ENCODE measurements at places on chromosomes 5 and 9.

DNA sequence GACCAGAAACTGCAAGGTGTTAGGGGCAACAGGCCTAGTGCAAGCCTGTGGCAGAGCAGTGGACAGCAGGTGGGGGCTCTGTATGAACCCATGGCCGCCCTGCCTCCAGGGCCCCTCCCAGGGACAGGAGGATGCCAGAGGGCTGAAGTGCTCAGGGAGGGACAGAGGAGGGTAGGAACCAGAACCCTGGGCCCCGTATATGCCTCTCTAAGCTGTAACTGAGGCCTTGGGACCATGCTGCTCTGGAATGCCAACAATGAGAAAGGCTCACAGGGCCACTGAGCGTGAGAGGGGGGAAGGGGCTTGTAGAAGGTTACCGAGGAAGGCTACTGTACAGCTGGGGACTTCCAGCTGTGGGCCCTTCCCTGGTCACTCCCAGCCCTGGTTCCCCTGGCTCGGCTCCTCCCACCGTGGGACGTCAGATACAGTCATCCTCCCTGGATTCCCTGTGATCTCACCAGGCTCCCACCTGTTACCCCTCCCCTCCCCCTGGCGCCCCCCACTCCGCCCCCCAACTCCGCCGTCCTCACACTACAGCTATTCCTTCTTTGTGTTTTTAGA lies 21.1 kb downstream of the AQP7 start:
- DNase-seq, result peak; percentile 89

- no peak for DNase-seq
Observed at GRCh38 chr5:67857502-67857901, 358.1 kb upstream of the PIK3R1 start.

DNA sequence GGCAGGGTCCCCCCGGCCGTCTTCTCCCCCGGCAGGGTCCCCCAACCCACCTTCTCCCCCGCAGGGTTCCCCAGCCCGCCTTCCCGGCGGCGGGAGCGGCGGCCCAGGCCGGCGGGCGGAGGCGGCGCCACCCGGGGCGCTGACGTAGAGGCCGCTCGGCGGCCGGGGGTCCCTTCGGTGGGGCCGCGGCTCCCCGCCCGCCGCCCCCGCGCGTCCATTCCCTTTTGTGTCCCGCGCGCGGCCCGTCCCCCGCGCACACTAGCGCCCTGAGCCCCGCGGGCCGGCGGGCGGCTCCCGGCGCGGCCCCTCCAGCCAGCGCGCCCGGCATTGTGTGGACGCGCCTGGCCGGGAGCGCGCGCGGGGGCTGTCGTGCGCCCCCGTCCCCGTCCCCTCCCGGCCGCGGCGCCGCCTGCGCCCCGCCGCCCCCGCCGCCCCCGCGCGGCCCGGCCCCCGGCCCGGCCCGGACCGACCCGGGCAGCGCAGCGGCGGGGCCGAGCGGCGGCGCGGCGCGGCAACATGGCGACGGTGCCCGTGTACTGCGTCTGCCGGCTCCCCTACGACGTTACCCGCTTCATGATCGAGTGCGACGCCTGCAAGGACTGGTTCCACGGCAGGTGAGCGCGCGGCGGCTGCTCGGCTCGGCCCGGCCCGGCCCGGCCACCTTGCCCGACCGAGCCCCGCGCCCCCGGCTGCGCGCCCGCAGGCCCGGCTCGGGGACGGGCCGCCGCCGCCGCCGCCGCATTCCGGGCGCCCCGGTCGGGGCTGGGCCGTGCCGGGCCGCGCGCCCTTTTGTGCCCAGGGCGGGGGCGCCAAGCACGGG lies at the start of gene PHF2:
Gene PHF2, plus strand, starts transcription at position 327 of the 820 bp plus-strand sequence. Its CDS starts 190 bp downstream, at position 517.
- DNase-seq, result no peak

- DNase-seq, result no peak
Observed at GRCh38 chr5:178778919-178779318, 48.5 kb upstream of the ZNF354A start.

DNA sequence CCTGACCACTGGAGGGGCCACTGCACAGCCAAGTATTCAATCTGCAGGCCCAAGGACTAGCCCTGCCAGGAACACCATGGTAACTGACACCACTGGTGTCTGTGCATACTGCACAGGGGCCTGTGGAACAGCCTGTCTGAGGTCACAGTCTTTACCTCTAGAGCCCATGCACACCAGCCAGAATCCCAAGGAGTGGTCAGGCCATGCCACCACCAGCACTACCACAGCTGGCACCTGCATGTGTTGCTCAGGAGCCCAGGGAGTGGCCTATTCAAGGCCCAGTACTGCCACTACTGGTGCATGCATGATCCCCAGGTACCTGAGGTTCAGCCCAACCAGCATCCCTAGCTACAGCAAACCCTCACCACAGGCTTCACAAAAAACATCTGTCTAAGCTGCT lies 546.0 kb upstream of the RGMB start:
- DNase-seq, result no peak

GRCh38 chr5:165161204-165161603 lies 1655.8 kb downstream of the MAT2B start:
- no peak for DNase-seq

DNA sequence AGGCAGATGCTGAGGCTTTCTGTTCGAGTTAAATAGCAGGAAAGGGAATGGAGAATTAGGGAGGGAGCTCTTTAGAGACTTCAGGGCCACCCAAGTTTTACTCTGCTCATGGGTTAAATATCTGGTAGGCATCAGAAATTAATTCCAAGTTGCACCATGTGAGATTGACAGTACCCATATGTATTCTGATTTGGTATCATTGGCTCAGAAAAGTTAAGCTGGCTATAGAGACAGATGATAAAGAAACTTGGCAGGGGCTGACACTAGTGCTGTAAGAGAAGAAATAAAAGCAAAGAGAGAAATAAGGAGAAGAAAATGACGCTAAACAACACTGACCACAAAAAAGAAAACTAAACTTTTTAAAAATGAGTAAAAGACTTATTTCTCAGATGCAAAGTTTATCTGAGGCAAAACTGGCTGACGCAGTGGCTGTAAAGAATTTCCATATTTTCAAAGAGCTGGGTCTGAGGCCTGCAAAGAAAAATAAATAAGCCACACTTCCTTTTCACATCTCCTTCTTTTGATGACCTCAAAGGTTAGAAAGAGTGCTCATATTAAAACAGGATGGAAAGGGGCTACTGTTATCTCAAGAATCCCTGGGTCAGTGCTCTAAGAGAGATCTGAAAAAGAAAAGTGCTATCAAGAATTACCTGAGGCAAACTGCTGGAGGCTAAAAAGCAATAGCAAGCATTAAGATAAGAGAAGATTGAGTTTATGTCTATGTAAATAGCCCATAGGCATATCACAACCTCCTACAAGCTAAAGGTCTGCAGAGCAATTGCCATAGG lies 399.0 kb upstream of the MEF2C start:
- no peak for DNase-seq

GRCh38 chr5:169426784-169427183 lies 125.8 kb upstream of the SLIT3 start:
- DNase-seq, result no peak

- DNase-seq, result peak; percentile 2
Observed at GRCh38 chr9:99722877-99723276, 98.8 kb upstream of the NR4A3 start.

GRCh38 chr5:34914671-34915138 lies 599 bp downstream of the RAD1 start:
- no peak for DNase-seq

GRCh38 chr5:35364350-35364749 lies 134.1 kb upstream of the PRLR start:
- DNase-seq, result no peak

DNA sequence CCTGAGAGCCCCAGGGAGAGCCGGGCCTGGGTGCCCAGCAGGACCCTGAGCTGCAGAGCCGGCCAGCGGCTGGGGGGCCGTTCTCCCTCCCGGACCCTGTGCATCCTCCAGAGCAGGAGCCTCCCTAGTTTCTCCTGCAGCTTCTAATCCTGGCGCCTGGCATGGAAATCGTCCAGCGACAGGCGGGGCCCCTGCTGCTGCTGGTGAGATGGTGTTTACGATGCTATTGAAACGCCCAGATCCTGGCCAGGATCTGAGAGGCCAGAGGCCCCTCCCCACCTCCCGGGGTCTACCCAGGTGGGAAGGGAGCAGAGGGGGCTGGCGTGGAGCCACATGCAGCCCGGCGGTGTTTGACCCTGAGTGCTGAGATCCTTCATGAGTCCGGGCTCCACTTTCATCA lies 38.2 kb upstream of the CEP72 start:
- DNase-seq, result no peak

DNA sequence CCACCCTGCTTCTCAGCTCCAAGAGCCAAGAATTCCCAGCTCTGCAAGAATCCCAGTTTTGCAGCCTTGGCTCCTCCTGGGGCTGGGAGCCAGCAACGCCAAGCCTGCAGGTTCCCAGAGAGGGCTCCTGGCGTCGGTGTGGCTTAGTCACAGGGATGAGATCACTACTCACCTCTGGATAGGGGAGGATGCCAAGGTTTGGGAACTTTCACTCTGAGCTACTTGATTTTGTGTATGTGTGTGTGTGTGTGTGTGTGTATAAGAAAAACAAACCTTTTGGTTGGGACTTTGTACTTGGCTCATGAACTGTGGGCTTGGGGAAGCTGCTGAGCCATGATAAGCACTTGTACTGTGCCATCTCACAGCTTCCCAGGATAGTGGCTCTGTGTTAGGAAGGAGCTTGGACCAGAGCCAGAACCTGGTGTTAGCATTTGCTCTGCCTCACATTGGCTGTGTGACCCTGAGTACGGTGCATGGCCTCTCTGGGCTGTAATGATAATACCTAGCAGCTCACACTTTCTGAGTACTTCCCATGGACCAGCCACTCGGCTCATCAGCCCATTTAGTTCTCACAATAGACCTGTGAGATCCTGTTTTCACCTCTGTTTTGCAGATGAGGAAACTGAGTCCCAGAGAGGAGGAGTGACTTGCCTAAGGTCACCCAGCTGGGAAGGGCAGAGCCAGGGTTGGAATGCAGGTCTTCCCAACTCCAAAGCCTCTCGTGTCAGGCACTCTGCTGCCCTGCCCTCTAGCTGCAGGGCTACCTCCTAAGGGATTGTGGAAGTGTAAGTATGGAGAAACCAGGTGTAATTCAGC lies 41.4 kb upstream of the DAB2IP start:
- no peak for DNase-seq

- DNase-seq, result peak; percentile 15
Observed at GRCh38 chr5:43073597-43074546, 33.8 kb upstream of the ANXA2R start.

DNA sequence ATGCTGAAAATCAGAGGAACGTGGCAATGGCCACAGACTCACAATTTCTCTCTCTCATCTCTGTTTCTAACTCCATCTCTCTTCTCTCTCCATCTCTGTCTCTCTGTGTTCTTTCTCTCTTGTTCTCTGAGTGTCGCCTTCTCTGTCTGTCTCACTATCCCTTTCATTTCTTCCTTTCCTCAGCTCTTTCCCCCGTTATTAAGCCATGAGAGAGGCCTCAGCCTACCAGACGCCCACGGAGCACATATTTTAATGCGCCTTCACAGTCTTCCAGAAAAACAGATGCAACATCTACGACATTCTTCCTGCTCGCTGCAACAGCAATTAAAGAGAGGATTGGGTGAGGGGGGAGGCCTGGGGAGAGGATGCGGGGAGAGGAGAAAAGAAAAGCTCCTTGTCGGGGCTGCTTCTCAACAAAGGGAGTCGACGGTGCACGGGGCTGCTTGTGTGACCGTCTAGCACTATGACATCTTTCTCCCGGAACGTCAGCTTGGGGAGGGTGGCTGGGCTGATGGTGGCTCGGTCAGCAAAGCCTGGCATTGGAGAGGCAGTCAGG lies 37.7 kb upstream of the NEURL1B start:
- DNase-seq, result no peak

- no peak for DNase-seq
Observed at GRCh38 chr5:40616781-40617180, 62.9 kb upstream of the PTGER4 start.

- no peak for DNase-seq
Observed at GRCh38 chr5:171783051-171783450, 2.6 kb upstream of the SMIM23 start.

DNA sequence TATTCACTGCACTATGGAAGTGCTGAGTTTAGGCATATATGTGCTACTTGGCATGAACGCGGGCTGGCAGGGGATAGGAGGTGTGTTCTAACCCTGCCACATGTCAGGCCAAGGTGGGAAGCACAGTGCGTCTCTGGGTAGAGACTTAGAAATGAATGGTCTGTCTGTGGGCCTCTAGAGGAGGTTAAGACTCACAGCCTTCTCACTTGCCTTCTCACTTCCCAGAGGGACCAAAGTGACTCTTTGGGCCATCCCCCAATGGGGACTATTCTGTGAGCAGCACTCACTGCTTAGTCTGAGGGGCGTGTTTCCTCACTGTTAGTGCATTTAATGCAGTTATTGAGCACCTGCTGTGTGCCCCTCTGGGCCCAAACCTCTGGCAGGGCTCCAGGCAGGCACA lies 2.4 kb upstream of the PITX1 start:
- DNase-seq, result no peak

DNA sequence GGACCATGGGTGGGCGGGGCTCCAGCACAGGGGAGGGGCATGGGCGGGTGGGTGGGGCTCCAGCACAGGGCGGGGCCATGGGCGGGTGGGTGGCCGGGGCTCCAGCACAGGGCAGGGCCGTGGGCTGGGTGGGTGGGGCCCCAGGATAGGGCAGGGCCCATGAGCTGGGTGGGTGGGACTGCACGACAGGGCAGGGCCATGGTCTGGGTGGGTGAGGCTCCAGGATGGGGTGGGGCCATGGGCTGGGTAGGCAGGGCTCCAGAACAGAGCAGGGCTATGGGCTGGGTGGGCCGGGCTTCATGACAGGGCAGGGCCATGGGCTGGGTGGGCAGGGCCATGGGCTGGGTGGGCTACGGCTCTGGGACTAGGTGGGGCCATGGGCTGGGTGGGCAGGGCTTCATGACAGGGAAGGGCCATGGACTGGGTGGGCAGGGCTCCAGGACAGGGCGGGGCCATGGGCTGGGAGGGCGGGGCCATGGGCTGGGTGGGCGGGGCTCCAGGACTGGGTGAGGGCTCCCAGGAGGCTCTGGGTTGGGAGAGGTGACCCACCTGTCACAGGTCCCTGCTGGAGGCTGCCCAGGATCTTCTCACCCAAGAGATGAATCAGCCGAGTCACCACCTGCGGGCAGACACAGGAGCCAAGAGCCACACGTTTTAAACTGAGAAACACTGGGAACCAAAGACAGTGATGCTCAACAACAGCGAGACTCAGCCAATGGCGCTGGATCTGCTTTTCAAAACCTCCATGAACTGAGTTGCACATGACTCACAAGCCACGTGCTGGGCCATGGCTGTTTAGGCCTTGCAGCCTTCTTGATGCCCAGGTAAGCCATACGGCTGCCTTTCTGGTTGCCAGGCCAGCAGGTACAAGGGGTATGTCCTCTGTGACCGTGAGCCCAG lies 33.6 kb upstream of the NSMF start:
- DNase-seq, result no peak

DNA sequence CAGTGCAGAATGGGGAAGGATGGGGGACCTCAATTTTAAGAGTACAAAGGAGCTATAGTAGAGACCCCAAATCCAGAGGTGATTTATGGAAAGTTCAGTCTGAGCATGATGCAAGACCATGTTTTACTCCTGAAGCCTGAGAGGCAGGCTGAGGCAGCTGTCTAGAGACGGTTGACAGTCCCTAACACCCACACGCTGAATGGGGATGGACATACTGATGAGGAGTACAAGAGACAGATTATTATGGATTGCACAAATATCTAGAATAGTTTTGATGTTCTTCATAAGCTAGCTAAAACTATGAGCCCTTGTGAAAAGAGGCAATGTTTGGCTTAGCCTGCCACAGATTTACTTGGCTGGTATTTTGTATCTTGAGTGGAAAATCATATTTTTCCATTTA lies 64.5 kb downstream of the PRR16 start:
- no peak for DNase-seq

GRCh38 chr9:7656636-7657035 lies 142.9 kb downstream of the DMAC1 start:
- DNase-seq, result no peak

GRCh38 chr9:97768746-97769145 lies 71.6 kb upstream of the XPA start:
- no peak for DNase-seq

GRCh38 chr5:80033513-80033912 lies 1.6 kb upstream of the THBS4 start:
- no peak for DNase-seq
